ENCODE measurements at places on chromosomes 5 and 9.

DNA sequence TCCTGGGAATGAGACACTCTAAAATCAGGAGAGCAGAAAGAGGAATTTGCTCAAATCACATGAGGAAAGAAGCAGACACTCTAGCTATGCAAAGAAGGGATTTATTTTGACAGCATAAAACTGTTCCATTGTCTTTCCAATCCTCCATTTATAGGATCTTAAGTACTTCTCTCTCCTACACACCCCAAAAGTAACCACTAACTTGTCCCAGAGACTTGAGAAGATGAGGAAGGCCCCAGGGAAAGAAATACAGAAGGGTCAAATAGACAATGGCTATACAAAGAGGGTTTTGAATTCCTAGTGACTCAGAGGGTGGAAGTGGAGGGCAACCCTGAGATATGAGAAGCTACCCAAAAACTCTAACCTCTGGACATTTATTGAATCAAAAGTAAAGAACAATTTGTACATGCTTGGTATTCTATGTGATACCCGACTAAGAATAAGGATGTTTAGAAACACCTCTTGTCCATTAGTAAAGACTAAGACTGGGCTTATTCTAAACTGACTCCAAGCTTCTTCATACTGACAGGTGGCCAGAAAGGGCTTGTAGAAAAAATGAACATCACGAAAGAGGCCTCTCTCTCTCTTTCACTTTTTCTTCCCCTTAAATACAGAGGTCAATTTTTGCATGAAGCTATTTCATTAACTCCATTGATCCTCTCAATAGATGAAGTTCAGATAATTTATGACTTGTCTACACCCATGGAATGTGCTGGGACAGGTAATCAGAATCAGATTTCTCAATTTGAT is 20.6 kb downstream of the DMAC1 start:
- DNase-seq, result no peak

GRCh38 chr5:125834438-125835115 is 588.6 kb upstream of the GRAMD2B start:
- no peak for DNase-seq

GRCh38 chr5:172918421-172919371 is 40.5 kb upstream of the RPL26L1 start:
- DNase-seq, result no peak

- DNase-seq, result peak; percentile 94
Measured at GRCh38 chr9:83304686-83305085, 233.5 kb downstream of the FRMD3 start.

- DNase-seq, result peak; percentile 56
Measured at GRCh38 chr5:110768138-110768860, 29.5 kb downstream of the SLC25A46 start.

GRCh38 chr5:114099161-114099560 is 262.7 kb upstream of the KCNN2 start:
- DNase-seq, result no peak

GRCh38 chr5:172031894-172032461 is 25.5 kb upstream of the FBXW11 start:
- DNase-seq, result no peak

- DNase-seq, result peak; percentile 75
Measured at GRCh38 chr9:100206899-100207298, 107.9 kb downstream of the INVS start.

DNA sequence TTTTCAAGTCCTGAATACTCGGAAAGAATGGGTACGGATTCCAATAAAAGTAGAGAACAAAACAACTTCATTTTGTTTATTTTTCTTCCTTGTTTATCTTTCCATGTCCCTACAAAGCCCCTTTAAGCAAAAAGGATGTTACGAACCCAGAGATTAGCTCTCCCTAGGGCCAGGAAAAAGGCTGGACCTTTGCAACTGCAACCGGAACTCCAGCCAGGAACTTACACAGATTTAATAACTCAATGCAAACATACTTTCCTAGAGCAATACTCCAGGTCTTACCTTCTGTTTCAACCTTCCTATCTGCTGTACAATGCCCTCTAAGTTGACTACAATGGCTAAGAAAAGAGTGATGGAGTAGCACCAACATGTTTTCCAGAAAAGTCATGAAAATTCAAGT is 7.0 kb downstream of the DENND1A start:
- no peak for DNase-seq

DNA sequence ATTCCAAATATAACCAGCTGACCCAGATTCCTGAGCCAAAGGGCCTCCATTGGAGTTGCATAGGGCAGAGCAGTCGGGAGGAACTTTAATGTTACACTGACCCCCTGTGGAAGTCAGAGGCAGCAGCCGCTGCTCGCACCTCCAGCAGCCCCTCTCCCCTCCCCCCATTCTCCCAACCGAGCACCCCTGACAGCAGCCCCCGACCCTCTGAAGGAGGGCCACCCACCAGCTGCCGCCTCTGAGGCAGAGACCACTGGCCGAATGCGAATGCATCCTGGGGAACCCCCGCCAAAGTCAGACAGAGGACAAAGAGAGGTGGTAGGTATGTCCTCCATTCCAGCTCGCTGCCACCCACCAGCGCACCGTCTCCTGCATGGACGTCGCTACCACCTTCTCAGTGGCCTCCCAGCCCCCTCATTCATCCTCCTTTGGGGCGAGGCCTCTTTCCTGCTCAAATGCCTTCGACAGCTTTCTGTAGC is 231.0 kb downstream of the CDK5RAP2 start:
- peak; percentile 59 for DNase-seq

DNA sequence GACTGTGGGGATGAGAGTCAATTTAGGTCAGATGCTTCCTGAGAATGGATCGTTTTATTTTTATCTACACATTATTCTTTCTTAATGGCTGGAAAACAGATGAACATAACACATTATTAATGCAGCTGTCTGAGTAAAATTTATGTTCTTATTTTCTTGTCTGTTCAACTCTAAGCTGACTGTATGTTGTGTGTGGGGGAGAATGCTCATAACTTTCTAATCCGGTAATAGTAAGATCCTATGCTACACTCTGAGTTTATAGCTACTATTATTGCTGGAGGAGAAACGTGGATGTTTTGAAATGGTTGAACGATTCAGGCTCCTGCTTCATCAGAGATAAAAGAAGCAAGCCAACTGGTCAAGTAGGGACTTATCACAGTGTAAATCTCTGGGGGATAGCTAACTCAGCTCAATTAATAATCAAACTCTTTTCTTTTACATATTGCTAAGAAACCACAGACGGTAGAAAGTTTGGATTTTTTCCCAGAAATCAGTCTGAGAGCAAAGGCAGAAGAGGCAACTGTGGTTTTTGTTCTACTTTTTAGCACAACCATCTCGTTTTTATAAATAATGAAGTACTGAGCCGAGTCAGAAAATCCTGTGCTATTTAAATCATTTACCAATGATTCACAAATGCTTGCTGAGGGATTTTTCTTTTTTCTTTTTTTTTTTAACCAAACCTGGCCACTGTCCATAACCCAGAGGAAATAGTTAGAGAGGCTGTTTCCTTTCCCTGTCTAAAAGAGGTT is 265.0 kb upstream of the FAM174A start:
- peak; percentile 40 for DNase-seq

GRCh38 chr5:139592289-139592688 is 31.1 kb downstream of the UBE2D2 start:
- no peak for DNase-seq

GRCh38 chr9:90821697-90822096 is 20.1 kb downstream of the SYK start:
- peak; percentile 6 for DNase-seq

DNA sequence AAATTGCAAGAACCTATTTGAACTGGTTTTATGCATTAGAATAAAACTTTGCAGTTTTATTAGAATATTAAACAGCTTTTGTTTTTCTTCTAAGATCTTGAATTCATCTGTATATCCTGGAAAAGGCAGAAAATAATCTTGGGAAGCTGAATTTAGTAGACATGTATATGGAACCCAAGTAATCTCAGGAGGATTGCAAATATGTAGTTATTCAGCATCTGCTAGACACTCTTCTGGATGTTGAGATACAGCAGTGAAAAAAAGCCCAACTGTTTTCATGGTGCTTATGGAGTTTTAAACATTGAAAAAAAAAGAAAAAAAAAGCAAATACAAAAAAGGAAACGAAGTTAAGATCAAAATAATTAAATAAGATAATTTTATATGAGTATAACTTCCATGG is 922.2 kb upstream of the SEMA6A start:
- no peak for DNase-seq

DNA sequence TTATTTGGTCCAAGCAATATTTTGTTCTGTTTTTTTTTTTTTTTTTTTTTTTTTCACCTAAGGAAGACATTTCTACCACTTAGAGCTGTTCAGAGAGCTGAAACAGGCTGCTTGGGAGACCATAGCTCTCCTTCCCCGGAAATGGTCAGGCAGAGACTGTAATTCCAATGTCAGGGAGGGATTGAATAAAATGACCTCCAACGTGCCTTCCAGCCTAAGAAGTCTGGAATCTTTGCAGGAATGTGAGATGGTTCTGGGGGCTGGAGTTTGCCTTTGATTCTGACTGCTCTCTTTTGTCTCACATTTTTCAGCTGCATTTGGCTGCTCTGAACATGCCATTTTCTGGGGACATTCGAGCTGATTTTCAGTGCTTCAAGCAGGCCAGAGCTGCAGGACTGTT is 38.3 kb upstream of the TGFBR1 start:
- DNase-seq, result no peak

- no peak for DNase-seq
Measured at GRCh38 chr9:89178830-89179539, 367 bp upstream of the SHC3 start.

DNA sequence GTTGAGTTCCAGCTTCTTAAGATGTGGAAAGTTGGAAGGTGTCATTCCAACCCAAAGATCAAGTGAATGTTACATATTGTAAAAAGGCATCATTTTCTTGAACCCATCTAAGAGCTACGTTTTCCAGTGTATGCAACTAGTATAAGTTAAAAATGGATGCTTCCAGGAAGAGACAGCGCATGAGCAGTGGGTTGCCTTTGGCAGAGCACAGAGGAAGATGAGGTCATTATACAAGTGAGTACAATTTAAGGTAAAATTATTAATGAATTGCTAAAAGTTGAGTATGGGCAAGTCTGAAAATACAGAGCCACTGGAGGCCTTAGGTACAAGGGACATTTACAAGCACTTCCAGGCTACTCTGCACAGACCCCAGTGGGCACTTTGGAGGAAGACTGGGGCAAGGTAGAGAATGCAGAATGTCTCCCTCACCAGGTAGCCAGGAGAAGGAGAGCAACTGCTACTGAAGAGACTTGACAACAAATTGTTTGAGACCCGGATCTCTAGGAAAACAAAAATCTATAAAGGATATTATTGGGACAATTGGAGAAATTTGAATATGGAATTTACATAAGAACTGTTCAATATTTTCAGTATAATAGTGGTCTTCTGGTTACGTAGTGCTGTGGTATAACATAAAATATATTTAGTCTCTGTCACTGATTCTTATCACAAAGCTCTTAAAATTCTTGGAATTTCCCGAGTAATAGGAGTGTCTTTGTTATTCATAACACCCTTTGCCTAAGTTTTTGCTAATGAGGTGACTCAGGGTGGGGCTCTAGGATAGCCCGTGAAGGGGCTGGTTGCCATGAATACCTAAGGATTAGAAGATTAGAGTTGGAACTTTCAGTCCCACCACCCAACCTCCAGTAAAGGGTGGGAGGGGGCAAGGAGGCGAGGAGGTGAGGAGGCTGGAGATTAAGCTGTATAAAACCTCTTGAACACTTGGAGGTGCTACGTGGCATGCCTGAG is 129.9 kb upstream of the FER start:
- no peak for DNase-seq

- DNase-seq, result no peak
Measured at GRCh38 chr5:72487177-72487576, 20.0 kb downstream of the ZNF366 start.

- peak; percentile 82 for DNase-seq
Measured at GRCh38 chr5:124745928-124746915, at the start of gene ZNF608. ZNF608 (minus strand) TSS chr5:124746639; CDS start chr5:124744989, 1,650 bp downstream.

GRCh38 chr9:5577225-5577624 is 51.7 kb upstream of the RIC1 start:
- DNase-seq, result no peak

GRCh38 chr5:149072376-149072775 is 9.5 kb upstream of the SH3TC2 start:
- DNase-seq, result no peak

DNA sequence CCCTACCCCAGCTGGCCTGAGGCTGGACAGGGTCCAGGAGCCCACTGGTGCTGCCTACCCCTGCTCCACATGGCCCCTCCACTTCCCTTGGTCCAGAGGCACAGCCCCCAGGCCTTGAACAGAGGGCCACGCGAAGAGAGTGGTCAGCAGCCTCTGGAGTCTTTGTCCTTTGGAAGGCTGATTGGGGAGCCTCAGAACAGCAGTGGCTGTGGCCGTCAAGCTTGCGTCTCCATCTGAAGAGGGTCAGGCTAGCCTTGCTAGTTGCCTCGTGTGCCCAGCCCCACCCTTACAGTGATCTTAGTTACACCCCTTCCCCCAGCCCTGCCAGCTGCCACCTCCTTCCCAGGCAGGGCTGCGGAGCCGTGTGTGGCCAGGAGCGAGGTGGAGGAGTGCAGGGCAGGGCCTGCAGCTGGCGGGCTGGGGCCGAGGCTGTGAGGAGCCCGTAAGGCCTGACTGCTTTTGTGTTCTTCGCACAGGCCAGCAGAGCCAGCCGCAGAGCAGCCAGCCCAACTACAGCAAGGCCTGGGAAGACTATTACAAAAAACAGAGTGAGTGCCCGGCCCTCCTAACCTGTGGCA is 30.1 kb upstream of the PRDM12 start:
- DNase-seq, result no peak

DNA sequence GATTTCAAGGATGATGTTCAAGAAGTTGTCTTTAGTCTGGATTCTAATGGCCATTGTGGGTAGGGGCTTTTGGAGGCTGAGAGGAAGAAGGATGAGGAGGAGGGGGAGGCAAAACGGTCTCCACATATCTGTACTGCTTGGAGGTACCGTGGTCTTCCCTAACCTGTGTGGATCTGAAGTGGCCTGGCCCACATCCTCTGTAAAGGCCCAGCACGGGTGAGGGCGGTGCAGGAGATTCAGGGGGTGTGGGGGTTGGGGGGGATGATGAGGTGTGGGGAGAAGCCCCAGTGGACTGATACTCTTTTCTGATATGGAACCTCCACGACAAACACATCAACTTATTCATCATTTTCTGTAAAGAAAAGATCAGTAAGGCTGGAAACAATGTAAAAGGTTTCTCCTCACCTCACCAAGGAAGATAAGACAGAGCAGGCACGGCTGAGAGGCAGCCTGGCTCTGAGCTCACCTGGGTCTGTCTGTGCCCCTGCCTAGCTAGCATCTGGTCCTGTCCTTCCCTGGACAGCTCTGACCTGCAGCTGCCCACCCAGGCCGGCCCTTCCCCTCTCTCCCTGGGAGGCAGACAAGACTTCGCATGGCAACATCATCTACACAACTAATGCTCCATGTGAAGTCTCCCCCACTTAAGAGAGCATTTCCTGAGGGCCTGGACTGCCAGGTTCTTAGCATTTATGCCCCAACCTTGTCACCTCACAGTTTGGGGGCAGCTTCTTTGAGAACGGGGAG is 5.6 kb upstream of the IL3 start:
- DNase-seq, result no peak

GRCh38 chr5:107251151-107251550 is 419.6 kb downstream of the EFNA5 start:
- DNase-seq, result no peak

GRCh38 chr5:111863801-111864200 is 106.8 kb upstream of the NREP start:
- DNase-seq, result peak; percentile 76

- peak; percentile 42 for DNase-seq
Measured at GRCh38 chr5:171162596-171162995, 146.5 kb upstream of the TLX3 start.

- DNase-seq, result peak; percentile 98
Measured at GRCh38 chr5:150298701-150299451, 3.8 kb downstream of the ARSI start.

Measured in fibroblast of skin of right biceps (primary cell).